ENCODE measurements at places on chromosomes 16 and 17.

DNA sequence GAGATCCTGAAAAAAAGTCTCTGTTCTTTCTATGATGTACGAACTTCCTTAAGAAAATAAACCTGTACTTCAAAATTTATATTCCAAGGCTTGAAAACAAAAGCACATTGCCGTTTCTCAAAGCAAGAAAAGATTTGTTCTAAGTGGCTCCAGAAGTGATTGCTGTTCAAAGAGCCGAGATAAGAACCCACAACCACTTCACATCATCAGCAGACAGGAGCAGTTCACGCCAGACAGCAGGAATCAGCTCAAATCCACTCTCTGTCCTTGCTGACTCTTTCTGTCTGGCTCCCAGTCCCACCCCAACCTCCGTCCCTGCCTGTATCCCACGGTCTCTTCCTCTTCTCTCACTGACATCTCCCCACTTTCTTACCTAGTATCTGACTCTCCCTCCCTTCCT lies 85.0 kb upstream of the MYOCD start:
- DNase-seq: no peak

GRCh38 chr17:2232244-2232638 lies 71.3 kb downstream of the SMG6 start:
- no peak for DNase-seq

DNA sequence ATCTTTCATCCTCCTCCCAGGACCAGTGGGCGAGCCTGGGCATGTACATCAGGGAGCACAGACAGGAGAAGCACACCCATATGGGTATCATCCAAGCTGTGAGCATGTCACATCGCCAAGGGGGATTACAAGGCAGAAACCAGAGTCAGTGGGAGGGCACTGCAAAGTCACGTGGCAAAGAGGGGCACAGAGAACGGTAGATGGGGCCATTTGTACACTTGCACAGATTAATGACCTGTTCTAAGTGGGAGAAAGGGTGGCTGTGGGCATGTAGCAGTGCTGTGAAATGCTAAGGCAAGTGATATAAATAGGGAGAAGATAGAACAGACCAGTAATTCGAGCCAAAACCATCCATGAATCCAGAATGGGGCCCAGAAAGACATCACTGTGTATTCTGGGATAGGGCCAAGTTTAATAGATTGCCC lies 265.0 kb downstream of the CPPED1 start:
- no peak for DNase-seq

- no peak for DNase-seq
Measured at GRCh38 chr17:3890082-3890877, 2.6 kb downstream of the CAMKK1 start.

GRCh38 chr17:65564793-65565192 lies 3.3 kb upstream of the AXIN2 start:
- no peak for DNase-seq

DNA sequence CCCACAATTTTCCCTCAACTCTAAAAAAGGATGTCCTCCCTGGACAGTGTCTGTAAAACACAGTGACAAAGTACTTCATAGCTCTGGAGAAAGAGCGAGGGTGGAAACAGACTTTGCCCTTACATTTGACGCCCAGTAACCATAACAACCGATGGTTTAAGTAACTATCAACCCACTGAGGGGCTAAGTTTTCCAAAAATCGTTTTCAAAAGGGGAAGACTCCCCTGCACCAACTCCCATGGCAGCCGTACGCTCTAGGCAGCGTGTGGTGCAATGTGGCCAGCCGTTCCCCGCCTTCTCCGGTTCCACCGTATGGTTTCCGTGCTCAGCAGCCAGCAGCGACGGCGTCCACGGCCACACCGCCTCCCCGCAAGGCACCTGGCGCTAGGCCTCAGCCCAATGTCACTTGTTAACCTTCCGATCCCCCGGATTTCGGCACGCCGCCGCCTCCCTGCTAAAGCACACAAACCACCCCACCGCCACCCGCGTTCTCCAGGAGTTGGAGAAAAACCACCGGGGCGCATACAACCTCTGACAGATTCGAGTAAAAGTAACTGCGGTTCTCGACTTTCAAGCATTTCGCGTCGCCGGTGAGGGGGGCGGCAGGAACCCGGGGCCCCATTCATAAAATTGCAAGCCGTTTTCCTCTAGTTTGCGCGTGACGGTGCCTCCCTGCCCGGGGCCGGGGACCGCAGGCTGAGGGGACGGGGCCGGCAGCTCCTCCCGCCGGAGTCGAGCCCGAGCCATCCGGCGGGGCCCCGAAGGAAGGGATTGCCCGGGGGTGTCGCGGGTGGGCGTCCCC lies 661 bp downstream of the TEX2 start:
- DNase-seq: no peak

- DNase-seq: no peak
Measured at GRCh38 chr16:2702871-2703745, 16.9 kb downstream of the PRSS27 start.

Measured in stimulated activated CD4-positive, alpha-beta T cell treated with anti-CD3 and anti-CD28 coated beads, Interleukin-1b, Interleukin-23, amount 100 ng/mL, for 1 hour (primary cell).